Activated T-helper 1 cell treated with anti-CD3 and anti-CD28 coated beads, Interleukin-12 subunit alpha, Interleukin-12 subunit beta, Interleukin-2, Interleukin-4 antibody, amounts not matched to agents 30 ng/mL and 10 ng/mL and 1 ng/mL, durations not matched to agents 14 hours and 24 hours and 36 hours (primary cell): ENCODE measurements at places on chromosomes 4 and X.

- DNase-seq, result no peak
Measured at GRCh38 chr4:120218981-120219380, 152.3 kb upstream of the MAD2L1 start.

DNA sequence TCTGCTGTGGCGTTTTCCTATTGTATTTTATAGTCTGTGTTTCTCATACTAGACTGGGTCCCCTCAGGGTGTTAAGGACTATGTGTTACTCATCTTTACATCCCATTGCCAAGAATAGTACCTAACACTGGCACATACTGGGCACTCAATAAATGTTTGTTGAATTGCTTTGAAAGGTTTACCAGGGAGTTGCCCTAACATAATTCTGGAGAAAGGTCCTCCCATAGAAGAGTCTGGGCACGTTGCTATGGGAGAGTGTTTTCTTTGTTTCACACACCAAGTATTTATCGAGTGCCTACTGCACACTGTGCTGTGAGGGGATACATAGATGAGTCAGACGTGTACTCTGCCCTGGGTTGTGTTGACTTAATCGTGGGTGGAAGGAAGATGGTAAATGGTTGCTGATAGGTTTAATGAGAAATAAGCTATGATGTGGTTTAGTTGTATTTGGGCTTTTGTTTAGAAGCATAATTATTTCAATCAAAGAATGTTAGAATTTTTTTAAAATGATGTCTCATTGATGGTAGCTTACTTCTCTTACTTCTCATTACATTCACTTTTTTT is 42.9 kb downstream of the AFF1 start:
- no peak for DNase-seq

DNA sequence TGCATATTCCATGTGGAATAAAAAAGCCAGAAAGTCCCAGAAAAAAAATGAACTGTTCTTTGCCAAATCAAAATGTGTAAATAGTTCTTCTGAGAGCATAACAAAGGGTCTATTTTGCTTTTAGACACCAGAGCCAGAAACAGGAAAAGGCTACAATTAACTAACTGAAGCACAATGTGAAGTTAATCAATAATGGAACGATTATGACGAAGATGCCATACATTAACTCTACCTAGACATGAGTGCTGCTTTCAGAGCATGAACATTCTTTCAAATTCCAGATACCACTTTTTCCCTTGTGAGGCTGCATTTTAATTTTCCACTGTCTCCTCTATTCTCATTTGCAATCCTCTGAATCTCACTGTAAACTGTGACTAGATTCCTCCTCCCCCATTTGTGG is 48.7 kb upstream of the PHOX2B start:
- DNase-seq, result no peak

GRCh38 chr4:79210636-79211049 is 115.2 kb downstream of the NAA11 start:
- DNase-seq, result no peak

DNA sequence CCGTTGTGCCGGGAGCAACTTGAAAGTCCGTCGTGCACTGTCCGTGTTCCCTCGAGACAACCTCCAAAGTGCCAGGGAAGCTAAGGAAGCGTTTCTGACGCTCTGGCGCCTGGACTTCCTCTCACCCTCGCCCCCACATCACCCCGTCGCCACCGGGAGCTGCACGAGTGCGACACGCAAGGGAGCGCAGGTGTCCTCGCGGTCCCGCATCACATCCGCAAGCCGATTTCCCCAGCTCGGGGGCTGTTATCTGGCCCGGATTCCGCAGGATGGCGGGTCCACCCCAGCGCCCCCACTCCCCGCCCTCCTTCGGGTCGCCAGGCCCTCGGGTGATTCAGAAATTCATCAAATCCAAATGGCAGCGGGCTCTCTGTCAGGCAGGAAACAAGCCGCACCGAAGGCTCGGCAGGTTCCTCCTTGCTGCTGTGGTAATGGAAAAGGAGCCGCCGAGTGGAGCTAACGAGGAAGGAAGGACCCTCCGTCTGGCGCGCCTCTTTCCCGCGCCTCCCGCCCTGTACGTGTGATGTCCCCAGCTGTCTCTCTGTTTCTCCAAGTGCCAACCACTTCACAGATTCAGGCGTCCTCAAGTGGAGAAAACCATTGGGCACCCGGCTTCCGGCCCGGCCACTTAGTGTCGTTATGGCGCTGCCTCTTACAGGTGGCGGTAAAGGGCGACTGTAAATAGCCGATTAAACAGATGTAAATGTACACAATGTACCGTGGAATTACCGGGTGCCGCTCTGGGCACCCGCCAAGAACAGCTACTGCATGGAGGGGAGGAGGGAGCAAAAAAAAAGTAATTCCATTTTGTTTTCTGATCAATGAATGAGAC is 921 bp upstream of the SETD7 start:
- peak; percentile 45 for DNase-seq

DNA sequence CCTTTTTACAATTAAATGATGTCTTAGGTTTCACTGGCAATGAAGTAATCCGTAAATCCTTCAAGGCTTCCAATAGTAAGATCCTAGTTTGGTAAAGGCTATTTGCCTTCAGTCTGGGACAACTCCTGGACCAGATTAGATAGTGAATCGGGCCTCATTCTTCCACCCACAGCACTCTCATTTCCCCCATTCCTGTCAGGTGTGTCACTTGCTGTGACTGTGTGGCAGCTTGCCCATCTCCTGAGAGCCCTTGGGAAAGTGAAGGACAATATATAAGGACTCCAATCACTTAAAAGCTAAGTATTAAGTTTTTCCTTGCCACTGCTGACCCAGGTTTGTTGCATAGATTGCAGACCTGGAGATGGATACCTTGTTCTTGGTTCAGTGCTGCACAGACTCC is 3.3 kb upstream of the GASK1B start:
- DNase-seq, result no peak

DNA sequence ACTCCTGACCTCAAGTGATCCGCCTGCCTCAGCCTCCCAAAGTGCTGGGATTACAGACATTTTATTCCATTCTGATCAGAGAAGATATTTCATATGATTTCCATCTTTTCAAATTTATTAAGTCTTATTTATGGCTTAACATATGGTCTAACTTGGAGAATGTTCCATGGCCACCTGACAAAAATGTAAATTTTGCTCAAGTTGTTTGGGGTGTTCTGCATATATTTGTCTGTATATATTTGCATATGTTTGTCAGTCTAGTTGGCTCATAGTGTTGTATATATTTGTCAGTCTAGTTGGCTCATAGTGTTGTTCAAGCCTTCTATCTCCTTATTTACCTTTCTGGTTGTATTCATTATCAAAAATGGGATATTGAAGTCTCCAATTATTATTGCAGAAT is 16.2 kb upstream of the ATRX start:
- no peak for DNase-seq
